Skin of body (tissue), 3 donors: ENCODE measurements at places on chromosomes 6 and 20.

DNA sequence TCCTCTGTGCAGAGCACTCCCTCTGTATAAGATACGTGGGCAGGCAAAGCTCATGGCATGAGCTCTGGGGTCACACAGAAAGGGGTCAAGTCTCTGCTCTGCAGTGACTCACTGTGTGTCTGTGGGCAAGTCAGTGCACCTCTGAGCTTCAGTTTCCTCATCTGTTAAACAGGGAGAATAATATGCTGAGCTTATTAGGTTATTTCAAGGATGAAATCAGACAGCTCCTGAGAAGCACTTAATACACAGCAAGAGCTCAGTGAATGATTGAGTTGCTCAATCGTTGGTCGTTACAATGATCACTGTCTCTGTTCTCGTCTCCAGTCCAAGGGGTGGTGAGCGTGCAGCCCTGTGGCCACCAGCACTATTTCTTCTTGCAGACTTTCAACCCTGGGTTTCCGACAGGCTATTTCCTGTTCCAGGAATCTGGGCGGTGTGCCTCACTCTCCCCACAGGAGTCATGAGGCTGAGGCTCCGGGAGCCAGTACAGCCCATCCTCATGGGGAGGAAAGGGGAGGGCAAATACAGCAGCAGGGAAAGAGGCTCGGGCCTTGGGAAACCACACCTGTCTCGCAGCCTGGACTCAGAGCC lies 28.9 kb downstream of the KIAA1755 start:
- no peak for DNase-seq

DNA sequence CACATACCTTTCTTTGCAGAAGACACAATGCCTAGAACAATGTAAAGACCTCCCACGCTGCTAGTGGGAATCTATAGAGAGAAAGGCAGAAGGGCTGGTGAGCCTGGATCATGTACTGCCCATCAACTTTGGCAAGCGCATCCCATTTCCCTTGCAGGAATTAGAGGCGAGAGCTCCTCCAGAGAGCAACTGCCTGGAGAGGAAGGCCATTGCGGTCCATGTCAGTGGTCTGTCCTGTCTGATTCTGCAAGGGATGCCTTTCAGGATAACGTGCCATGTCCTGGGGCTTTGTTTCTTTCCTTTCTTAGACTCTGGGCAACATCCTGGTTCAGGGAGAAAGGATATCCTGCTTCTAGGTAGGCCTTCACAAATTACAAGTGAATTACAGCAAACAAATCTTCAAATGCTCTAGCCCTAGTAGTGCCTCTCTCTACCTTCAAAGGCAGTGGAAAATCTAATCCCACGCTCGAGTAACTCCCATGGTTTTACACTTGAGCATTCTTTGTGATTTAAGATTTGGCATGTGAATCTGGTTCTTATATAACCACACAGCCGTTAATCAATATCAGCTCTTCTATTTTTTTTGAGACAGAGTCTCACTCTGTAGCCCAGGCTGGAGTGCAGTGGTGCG lies 38.5 kb downstream of the GCNT2 start:
- no peak for DNase-seq

- DNase-seq: no peak
Observed at GRCh38 chr20:63693733-63694583, 2.5 kb upstream of the TNFRSF6B start.

DNA sequence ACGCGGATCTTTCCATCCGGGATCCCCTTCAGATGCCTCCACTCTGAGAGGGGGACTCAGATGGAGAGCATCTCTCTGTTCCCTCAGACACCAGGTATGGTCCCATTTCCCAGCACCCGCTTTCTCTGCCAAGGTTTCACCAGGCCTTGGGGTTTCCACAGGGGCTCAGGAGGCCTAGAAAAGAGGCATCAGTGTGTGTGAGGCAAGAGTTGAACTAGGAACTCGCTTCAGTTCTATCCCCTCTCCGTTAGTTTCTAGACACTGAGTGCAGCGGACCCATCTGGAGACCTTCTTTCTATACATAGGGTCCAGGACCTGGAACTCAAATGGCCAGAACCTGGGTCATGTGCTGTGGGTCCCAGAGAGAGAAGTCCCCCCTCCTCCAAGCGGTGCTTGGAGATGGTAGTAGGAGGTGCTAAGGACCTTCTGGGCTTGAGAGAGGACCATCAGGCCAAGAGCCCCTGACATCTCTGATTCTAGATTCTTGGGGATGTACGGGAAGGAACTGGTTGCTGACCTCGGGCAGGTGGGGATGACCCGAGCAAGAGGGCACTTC lies 2.1 kb downstream of the SLC12A5 start:
- DNase-seq: no peak

GRCh38 chr6:119673741-119674140 lies 324.2 kb upstream of the MAN1A1 start:
- no peak for DNase-seq

DNA sequence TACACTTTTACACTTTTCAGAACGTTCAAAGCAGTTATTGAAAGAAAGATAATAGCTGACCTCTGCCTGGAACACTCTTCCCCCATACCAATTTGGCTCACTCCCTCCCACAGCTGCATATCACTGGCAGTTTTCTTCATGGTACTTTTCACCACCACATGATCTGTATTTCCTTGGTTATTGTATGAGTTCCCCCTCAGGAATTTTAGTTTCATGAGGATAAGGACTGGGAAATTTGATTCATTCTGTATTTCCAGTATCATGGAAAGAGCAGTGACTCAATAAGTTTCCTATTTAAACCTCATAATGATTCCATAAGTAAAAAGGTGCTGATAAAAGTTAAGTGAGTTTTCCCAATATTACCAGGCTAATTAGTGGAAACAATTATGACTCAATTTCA lies 16.0 kb downstream of the HTR1B start:
- DNase-seq: no peak

- no peak for DNase-seq
Observed at GRCh38 chr6:111588366-111588765, 17.3 kb downstream of the TRAF3IP2 start.
